ENCODE measurements at places on chromosomes 4 and X. TPM values are rescaled to one million over a fixed set of nuclear protein-coding genes. Genes with fewer than 3 reads are reported as not detected.

- no peak for DNase-seq
Observed at GRCh38 chr4:109649872-109650271, 53.4 kb downstream of the CASP6 start.

DNA sequence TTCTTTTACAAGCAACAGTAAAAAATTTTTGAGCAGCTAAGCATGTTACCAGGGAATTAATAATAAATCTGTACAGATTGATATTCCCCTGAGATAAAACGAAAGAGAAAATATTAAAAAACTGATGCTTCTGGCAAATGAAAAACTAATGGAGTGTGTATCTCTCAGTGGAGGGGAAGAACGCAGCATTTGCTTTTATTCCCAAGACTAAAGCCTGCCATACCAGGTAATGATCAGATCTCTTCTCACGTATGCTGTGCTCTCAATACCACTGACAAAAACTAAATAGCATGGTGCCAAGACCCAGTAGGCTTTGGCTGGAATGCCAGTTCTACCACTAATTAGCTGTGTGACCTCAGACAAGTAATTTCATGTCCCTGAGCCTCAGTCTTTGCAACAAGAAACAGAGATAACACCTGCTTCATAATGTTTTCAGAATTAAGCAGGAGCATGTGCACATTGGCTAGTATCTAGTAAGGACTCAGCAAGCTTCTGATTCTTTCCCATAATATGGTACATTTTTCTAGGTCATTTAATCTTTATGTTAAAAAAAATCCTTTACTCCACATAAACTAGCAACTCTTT, 179.6 kb downstream of the CENPC start:
- no peak for DNase-seq

GRCh38 chrX:70029863-70030262, 19.9 kb downstream of the AWAT2 start:
- DNase-seq: no peak

- DNase-seq: no peak
Observed at GRCh38 chrX:46543441-46543840, 1.8 kb downstream of the ZNF674 start.

DNA sequence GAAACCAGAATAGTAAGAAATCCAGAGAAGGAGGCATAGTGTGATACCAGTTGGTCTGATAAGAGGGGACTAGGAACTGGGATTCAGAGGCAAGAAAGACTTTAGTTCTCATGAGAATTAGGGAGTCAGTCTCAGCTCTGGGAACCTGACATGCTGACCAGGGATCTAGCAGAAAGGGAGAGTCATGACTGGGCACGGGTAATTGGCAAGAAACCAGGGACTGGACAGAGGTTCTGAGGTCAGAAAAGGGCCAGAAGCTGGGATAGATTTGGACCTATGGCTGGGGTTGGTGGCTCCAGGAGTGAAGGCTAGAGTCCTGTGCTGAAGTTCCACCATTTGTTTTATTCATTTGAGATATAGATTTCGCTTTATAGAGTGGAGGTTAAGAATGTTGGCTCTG, 110.2 kb upstream of the C1GALT1C1 start:
- no peak for DNase-seq

- DNase-seq: peak; percentile 29
Observed at GRCh38 chrX:40266490-40267333, 169.0 kb upstream of the BCOR start.

- no peak for DNase-seq
Observed at GRCh38 chrX:70025464-70025863, 24.3 kb downstream of the AWAT2 start.

- no peak for DNase-seq
Observed at GRCh38 chr4:71268166-71268565, 70.7 kb upstream of the SLC4A4 start.

- DNase-seq: no peak
Observed at GRCh38 chr4:127560755-127561154, 72.0 kb upstream of the INTU start.

- no peak for DNase-seq
Observed at GRCh38 chr4:145528601-145529000, 46.9 kb downstream of the SMAD1 start.

DNA sequence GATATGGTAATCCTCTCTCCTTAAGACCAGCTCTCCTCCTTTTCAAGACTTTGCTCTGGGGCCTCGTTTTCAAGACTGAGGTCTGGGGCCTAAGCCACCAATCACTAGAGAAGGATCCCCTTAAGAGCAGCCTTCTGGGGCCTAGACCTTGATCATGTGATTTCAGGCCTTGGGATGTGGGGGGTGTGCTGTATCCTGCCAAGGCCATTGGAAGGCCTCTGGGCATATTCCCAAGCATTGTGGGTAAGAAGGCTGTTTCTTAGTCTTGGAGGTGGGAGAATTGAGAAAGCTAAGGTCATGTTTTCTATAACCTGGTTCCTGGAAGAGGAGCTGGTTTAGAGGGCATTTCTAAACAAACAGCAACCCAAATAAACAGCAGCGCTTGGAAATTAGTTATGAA, 12.1 kb downstream of the TMEM164 start:
- DNase-seq: no peak

- DNase-seq: no peak
Observed at GRCh38 chrX:1851527-1851926, 236.7 kb downstream of the ASMT start.

DNA sequence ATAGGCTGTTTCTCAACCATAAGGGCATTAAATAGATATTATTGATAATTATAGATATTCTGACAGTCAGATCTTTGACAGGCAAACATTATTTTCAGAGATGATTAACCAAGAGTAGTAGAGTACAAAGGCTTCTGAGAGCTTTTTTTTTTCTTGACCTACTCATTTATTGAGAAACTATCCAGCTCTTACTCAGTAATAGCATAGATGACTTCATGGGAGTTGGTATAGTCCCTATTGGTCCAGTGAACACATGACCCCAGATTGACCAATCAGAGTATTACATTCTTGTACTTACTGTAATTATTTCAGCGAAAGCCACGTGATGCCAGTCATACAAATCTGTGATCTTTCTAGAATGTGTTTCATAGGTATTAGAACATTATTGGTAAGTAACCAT, 508.7 kb downstream of the FSTL5 start:
- DNase-seq: no peak

The FATE1 gene
- not detected for total RNA-seq
